ENCODE measurements at places on chromosomes 4 and X.

DNA sequence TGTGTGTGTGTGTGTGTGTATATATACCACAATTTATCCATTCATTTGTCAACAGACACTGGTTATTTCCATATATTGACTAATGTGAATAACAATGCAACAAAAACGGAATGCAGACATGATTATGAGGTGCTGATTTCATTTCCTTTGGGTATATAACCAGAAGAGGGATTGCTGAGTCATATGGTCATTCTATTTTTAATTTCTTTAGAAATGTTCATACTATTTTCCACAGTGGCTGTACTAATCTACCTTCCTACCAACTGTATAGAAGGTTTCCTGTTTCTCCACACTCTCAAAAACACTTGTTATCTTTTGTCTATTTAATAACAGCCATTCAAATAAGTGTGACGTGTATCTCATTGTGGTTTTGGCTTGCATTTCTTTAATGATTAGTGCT, 269.9 kb downstream of the OPHN1 start:
- no peak for DNase-seq

DNA sequence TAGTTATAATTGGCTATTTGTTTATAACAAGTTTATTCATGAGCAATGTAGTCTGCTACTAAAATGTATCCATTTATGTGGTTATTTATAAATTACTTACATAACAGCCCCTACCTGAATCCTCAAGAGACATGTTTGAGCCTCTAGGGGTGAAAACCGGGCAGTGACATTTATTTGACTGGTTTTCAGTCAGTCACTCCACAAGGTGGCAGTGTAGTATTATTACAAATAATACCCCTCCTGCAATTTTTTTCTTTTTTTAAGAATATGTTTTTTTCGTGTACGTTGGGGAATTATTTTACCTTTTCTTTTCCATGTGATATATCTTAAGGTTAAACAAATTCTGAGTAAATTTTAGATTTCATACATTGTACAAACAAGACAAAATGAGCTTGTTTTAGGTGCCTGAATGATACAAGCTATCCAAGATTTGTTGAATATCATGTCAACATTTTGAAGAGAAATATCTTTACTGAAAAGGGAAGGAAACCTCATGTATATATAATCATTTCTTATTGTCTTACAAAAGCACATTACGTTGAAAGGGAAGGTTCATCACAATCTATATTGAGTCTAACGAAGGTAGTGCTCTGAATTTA, 598.7 kb upstream of the TECRL start:
- no peak for DNase-seq

GRCh38 chr4:177222781-177223180, 86.9 kb upstream of the NEIL3 start:
- DNase-seq: no peak

DNA sequence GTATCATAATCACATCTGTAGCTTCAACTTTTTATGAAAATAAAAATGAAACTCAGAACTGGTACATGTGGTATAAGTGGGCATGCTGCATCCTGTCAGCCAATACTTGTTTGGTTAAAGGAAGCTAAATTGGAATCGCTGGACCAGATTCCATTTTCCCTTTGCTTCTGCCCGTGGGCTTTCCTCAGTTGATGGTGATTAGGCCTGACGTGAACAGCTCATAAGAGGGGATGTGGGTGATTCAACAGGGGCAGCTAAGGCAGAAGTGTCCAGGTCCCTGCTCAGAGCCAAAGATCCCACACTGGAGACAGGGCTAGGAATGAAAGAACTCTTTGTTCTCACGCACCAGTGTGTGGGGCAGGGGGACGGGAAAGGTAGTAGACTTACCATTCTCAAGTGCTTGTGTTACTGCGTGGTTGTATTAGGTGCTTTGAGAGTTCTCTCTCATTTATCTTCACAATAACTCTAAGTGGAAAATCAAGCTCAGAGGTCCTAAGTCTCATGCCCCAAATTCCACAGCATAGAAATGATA, 63.2 kb upstream of the GUCY1A1 start:
- no peak for DNase-seq

GRCh38 chr4:58600290-58600689, 1490.1 kb upstream of the IGFBP7 start:
- DNase-seq: no peak
